Esophagus (tissue), 2 donors: ENCODE measurements at places on chromosomes 6 and 20. TPM values are rescaled to one million over a fixed set of nuclear protein-coding genes. Genes with fewer than 3 reads are reported as not detected.

Gene TEAD3
- 28.6 TPM for polyA plus RNA-seq

Gene FOXQ1
- 8.7 TPM for polyA plus RNA-seq

Gene RSPH9
- polyA plus RNA-seq, result 0.14 TPM

Gene TFAP2C
- polyA plus RNA-seq, result 18.3 TPM

Gene BPIFB4
- polyA plus RNA-seq, result not detected

Gene MAP1LC3A
- polyA plus RNA-seq, result 29.5 TPM

Gene RNF217
- polyA plus RNA-seq, result 6.5 TPM

Gene ARFGEF3
- 0.15 TPM for polyA plus RNA-seq

Gene GCM1
- polyA plus RNA-seq, result not detected

Gene CDH26
- polyA plus RNA-seq, result 3.8 TPM

Gene GPX6
- polyA plus RNA-seq, result not detected

Gene SLC35F1
- polyA plus RNA-seq, result 0.13 TPM

Gene ANKRD6
- 5.8 TPM for polyA plus RNA-seq

Gene LRP11
- polyA plus RNA-seq, result 20.8 TPM

Gene RBM24
- 0.51 TPM for polyA plus RNA-seq

Gene TFAP2A
- polyA plus RNA-seq, result 28.8 TPM

Gene WFDC5
- 4.5 TPM for polyA plus RNA-seq

Gene TP53TG5
- 0.13 TPM for polyA plus RNA-seq

Gene SPATS1
- not detected for polyA plus RNA-seq

Gene AGER
- 8.3 TPM for polyA plus RNA-seq

Gene CTCFL
- not detected for polyA plus RNA-seq

Gene MAVS
- polyA plus RNA-seq, result 9.2 TPM

Gene TPBG
- polyA plus RNA-seq, result 23.7 TPM

Gene PRELID3B
- polyA plus RNA-seq, result 25.0 TPM

Gene SLC22A1
- polyA plus RNA-seq, result 0.13 TPM

Gene SLC16A10
- 0.41 TPM for polyA plus RNA-seq

Gene UFL1
- 11.4 TPM for polyA plus RNA-seq

Gene CGA
- polyA plus RNA-seq, result not detected

Gene IL17F
- polyA plus RNA-seq, result 0.16 TPM

Gene C6orf163
- 1.8 TPM for polyA plus RNA-seq

Gene ZNF76
- 15.3 TPM for polyA plus RNA-seq

Gene SLC17A2
- polyA plus RNA-seq, result not detected

Gene MATN4
- polyA plus RNA-seq, result 0.08 TPM

Gene IDH3B
- 58.8 TPM for polyA plus RNA-seq

Gene LAMP5
- 0.04 TPM for polyA plus RNA-seq
